ELR (cell line): ENCODE measurements at places on chromosomes 7 and 10.

DNA sequence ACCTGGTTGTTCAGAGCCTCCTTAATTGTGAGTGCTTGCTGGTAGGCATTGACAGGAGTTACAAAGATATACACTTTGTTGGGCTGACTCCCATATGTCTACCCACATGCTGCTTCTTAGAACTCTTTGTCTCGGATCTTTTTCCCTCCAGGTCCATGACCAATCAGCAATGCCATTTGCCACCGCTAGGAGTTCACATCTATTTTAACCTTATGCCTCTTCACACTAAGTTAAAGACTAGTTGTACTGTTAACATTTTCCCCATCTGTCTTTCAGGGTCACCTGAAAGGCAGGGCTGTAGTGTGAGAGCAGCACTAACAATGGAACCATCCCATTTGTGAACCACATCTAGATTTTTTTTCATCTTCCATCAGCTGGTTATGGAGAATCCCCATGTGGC lies 226.7 kb upstream of the NPY start:
- DNase-seq, result peak; percentile 31

DNA sequence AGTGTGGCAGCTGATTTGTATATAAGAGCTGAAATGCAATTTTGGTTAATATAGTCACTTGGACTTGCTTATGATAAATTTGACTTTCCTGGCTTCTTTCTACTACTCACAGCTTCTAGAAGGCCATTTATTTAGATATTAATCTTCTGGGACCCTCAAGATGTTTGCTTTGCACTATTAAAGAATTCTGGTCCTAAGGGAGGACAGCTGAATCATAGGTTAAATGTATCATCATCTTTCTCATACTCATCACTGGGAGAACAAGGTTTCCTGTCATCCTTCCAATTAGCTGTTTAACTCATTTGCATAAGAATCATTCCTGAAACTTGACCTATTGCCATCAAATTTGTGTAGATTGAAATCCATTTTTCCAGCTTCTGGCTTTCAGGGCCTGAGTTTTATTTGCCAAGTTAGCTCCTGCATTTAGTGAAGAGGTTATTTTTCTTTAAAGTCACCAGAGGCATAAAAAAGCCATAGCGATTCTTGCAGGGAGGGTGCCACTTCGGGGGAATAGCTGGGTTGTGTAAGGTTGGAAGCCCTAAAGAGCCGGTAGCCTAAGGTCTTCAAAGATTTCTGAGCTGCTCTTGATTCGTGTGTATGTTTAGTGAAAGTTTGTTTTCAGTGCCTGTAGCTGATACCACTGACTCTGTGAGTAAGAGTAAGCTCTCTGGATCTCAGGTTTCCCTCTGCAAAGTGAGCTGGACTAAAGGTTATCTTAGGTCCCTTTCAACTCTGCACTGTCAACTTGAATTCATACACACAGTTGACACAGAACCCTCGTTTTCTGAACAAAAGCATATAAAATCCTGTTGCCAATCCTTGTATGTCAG lies 4.3 kb downstream of the MAP3K8 start:
- peak; percentile 32 for DNase-seq

GRCh38 chr10:60349426-60349825 lies 40.2 kb downstream of the ANK3 start:
- peak; percentile 13 for DNase-seq

DNA sequence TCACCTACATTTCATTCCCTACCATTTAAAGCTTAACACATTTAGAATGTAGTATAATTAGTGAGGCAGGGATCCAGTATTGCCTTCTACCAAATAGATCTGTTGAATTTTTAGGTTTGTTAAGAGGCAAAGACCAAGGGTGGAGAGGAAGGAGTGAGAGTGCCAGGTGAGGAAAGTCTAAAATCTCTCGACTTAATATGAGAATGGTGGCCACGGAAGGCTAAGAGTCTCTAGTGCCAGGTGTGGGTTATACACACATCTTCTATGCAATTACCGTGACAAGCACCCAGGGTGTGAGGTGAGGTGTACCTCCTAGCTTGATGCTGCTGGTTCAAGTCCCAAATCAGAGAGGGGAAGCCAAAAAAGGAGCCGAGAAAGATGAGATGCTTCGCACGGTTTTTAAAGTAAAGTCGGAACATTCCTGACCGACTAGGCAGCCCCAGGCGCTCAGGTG lies 439 bp downstream of the IQUB start:
- peak; percentile 2 for DNase-seq

DNA sequence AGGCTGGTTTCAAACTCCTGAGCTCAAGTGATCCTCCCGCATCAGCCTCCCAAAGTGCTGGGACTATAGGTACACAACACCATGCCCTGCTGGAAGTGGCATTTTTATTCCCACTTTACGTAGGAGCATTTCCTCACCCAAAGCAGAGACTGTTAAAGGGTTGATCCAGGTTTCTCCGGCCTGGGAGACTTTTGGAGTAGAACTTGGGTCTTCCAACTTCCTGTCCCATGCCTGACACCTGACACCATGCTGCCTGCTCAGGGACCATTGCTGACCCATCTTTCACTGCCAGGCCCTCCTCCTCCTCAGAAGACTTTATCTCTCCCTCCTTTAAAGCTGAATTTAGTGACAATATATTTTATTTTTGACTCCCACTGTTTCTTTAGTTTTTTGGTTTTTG lies 302.0 kb upstream of the LYZL1 start:
- DNase-seq, result no peak

DNA sequence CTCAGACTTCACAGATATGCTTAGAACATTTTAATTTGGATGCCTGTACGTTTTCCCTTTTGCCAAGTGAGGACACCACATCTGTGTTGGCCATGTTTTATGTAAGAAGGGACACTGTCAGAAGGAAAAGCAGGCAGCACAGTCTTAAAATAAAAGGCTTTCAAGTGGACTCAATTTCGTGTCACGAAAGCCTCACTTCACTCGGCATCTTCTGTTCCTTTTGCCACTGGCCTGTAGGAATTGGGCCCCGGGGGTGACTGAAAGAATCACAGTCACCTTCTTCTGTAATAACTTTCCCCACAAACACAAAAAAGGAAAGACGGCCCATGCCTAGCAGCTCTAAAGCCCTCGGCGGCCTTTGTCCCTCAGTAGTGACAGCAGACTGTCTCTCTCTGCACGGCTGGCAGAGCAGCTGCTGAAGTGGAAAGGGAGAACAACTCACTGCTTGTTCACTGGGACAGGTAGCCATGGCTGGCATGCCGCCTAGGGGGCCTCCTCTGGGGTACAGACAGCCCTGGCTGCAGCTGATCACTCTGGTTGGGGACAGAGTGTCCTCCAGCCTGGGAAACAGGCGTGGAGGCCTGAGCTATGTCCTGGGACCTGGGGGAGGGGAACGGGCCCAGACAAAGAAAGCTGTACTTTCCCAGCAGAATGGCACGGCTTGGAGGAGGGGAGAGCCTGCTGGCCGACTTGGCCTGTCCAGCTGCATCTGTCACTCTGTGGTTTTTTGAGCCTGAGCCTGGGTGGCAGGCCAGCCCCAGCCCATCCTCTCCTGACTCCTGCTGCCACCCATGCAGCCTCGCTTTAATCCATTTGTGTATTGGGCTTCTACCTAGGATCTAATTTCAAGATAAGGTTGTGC lies 4.4 kb downstream of the RASSF4 start:
- DNase-seq, result no peak

GRCh38 chr10:30459283-30459682 lies 25.3 kb downstream of the MAP3K8 start:
- DNase-seq, result no peak

DNA sequence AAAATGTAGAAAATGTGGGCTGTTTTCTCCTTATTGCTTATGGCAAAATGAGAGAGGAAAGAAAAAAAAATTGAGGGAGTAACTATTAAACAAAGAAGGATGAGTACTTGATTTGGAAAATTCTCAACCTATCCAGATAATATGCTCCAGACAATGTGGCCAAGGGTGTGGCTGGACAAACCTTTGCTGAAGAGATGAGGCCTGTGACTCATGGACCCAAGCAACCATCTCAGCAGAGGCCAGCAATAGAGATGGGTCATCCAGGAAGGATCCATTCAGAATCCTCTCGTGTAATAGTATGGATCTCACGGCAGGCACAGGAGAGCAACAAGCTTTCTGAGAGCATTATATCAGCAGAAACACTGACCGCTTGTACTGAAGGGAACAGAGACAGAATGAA lies 120.3 kb upstream of the CELF2 start:
- DNase-seq, result no peak

DNA sequence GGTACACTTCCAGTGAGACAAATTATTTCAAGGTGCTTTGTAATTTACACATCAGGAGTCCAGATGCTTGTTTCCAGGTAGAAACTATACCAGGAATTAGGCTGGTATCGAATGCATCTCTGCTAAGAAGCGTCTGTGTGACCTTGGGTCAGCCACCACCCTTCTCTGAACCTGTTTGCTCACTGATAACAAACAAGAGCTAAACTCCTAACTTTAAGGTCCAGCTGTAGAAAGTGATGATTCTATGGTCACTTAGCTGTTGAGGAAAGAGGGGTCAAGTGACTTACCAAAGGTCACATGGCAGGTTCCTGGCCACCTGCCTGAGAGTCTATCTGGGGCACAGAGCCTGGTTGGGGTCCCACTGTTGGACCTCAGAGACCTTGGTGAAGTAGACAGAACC lies 95.4 kb downstream of the HIF1AN start:
- DNase-seq, result no peak

DNA sequence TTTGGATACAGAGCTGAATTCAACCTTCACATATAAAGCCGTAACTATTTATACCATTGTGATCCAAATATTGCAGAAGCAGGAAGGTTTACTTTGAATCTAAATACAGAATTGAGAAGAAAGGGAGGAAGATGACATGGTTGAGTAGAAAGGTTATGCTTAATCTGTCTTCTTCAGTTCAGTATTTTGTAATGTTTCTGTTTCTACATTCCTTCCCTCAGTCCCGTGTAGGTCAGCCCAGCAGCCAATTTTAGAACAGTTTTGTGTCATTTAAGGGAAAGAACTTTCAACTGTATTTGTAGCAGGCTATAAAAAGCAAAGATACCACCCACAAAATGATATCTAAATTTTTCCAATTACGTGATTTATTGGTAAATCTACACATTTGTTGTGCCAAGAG lies 97.4 kb downstream of the CPED1 start:
- DNase-seq, result no peak

DNA sequence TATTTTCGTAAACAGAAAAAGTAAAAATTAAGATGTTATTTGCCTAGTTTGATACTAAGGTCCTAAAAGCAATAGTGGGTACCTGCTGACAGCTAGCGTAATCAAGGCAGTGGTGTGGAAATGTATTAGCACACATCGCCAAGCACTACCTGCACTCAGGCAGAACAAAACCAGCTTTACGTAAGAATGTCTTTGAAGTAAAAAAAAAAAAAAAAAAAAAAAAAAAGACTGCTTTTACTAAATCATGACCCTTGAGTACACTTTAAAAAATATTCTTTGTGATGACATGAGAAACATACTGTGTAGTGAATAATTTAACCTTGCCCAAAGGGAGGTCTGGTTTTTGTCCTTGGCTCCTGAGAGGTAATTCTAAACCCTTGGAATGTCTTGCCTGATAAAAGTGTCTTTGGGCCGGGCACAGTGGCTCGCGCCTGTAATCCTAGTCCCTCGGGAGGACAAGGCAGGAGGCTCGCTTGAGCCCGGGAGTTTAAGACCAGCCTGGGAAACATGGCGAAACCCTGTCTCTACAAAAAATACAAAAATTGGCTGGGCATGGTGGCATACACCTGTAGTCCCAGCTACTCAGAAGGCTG lies 12.7 kb downstream of the XRCC2 start:
- no peak for DNase-seq

- DNase-seq, result no peak
Measured at GRCh38 chr7:78225534-78225933, 427.0 kb downstream of the PHTF2 start.

DNA sequence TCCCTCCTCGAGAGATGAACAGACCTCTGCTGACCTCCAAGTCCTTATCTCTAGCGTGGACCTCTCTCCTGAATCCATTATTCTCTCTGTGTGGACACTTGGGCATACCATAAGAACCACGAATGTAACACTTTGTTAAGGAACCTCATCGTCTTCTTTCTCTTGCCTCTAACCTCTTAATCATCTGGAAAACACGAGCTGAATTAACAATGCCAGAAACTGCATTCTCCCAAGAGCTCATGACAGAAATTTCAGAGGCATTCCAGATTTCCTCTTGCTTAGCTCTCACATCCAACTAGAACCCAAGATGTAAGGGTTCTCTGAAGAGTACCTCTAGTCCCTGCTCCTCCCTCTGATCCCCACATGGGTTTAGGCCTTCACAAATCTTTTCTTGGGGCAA lies 101.5 kb downstream of the TRIL start:
- no peak for DNase-seq

- DNase-seq, result peak; percentile 4
Measured at GRCh38 chr7:18163091-18163490, 135.4 kb upstream of the PRPS1L1 start.

- no peak for DNase-seq
Measured at GRCh38 chr7:116899308-116899707, 36.9 kb downstream of the CAPZA2 start.

DNA sequence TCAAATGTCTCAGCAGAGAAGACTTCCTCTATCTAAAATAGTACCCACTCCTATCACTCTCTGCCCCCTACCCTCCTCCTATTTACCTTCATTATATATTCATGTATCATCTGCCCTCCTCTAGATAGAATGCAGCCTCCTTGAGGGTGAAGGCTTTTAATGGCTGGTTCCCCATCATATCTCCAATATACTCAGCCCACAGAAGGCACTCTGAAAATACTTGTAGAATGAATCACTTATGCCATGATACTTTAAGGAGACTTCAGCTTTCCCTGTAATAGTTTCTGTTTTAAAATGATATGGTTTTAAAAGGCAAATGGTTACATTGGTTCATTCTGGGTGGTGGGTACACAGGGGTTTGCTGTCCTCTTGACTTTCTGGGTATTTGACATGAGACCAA lies 25.3 kb downstream of the GFRA1 start:
- peak; percentile 12 for DNase-seq

DNA sequence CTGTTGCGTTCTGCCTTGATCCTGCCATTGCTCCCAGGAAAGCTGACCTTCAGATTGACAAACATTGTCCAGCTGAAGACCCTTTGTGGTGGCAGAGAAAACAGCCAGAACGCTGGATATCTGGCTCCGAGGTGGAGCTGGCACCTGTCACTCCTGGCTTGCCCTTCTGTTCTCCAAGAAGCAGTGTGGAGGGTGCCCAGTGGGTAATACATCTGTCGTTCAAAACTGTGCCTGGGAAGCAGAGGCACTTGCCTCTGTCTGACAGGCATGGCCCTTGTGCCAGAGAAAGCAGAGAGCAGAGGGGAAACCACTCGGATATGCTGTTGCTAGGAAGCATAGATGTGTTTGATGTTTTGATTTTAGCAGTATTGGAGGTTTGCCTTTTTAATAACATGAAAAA lies 231.4 kb downstream of the BMPER start:
- no peak for DNase-seq

- peak; percentile 7 for DNase-seq
Measured at GRCh38 chr10:12937527-12937926, 64.0 kb downstream of the CCDC3 start.

DNA sequence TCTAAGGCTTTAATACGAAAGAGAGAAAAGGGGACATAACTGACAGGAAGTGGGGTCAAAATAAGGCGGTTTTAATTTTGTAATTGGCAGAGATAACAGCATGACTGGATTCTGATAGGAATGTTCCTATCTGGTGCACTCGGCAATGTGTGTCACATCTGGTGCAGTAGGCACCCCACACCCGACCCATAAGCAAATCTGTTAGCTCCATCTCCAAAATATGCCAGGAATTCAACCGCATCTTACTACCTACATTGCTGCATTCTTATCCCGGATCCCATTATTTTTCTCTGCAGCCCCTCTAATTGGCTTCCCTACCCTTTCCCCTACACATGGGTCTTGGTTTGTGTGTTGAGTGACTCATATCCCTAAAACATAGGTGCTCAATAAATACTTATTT lies 19.1 kb upstream of the GALNT11 start:
- peak; percentile 15 for DNase-seq

- DNase-seq, result no peak
Measured at GRCh38 chr10:11064832-11065231, 47.2 kb downstream of the CELF2 start.
